ENCODE measurements at places on chromosomes 12 and 14. TPM values are rescaled to one million over a fixed set of nuclear protein-coding genes. Genes with fewer than 3 reads are reported as not detected.
A peak's percentile ranks its signal among the peaks of the same experiment; 100 is the strongest.

DNA sequence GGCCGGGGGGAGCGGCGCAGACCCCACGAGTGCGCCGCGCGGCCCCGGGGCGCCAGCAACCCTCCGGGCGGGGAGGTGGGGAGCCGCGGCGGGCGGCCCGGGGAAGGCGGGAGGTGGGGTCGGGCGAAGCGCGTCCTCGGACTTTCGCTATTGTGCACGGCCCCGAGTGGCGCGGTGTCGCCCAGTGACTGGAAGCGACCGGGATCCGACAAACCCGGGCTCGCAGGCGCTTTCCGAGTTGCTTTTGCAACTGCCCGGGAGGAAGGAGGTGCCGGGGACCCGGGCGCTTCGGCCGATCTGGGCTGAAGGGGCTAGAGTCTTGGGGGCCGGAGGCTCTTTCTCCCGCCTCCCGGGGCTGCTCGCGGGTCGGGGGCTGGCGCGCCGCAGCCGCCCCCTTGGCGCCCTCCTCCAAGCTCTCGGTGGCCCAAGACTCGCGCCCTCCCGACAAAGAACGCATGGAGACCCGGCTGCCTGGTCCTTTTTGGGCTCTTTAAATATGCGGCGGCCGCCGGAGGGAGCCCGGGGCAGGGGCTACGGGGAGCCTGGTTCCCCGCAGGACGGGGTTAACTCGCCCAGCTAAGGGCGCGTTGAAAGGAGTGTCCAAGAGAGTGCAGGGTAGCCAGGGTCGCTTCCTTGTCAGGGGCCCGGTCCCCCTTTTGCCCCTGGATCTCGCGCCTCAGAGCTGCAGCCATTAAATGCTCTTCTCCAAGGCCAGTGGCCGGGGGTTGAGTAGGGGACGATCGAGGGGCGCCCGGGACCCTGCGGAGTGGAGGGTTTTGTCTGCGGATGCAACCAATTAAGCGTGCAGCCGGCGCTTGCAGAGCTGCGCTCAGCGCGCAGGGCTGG is 1.4 kb downstream of the HMGA2 start:
- H3K27ac ChIP-seq, result no peak overlapping the region
- H3K27me3 ChIP-seq, result no peaks in the 10 kb centered on the region

DNA sequence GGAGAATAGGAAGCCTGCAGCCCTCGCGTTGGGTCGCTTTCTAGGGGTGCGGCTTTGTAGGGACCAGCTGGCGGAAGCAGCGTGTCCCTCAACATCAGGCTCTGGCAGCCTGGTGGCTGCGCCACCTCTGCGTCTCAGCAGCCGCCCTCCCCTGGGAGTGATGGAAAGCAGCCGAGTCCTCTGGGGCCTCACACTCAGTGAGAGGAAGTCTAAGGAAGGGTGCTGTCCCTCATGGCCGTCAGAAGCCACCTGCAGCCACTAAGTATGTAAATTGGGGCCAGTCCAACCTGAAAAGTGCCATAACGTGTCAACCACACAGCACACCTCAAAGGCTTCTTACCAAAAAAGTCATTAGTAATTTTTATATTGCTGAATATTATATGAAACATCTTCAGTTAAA is 80.3 kb downstream of the WDR20 start:
- H3K4me3 ChIP-seq, result no peak overlapping the region
- no peaks in the 10 kb centered on the region for H3K27me3 ChIP-seq
- H3K27ac ChIP-seq, result no peak overlapping the region
- no peaks in the 10 kb centered on the region for H3K36me3 ChIP-seq
- H3K4me1 ChIP-seq, result no peaks in the 10 kb centered on the region

DNA sequence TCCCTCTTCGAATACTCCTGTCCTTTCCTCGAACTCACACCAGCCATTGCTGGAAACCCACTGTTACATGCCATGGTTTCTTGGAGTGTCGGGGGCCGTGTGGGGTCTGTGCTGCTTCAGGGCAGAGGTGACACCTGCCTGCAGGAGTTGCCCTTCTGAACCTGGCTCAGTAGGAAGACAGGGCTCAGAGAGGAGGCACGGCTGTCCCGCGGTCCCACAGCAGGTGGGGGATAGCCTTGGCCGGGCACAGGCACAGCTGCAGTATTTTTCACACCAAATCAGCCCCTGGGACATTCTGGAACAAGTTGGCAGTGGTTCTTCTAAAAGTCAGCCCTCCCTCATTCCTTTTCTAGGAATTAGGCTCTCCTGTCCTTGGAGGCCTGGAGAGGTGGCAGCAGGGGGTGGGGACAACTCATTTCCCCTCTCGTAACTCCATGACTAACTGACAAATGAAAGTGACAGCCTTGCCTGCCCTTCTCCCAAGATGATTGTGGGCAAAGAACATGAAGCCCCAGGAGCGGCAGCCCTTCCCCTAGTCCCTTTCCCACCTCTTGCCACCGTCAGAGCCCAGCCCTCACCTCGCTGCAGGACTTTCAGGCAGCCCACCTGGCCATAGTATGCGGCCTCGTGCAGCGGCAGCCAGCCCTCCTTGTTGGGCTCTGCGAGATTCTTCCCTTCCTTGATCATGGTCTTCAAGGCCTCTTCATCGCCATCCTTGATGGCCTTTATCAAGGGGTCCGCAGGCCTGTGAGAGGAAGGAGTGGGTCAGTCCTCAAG is 22.4 kb downstream of the ASB2 start:
- no peaks in the 10 kb centered on the region for H3K27me3 ChIP-seq
- DNase-seq, result no peak
- no peaks in the 10 kb centered on the region for H3K36me3 ChIP-seq
- H3K4me1 ChIP-seq, result no peaks in the 10 kb centered on the region
- no peak overlapping the region for H3K4me3 ChIP-seq

GRCh38 chr14:58637391-58638230 is at the start of gene DACT1:
Gene DACT1, plus strand, starts transcription at chr14:58637962. Its CDS starts 241 bp downstream, at chr14:58638203.
- peak within 1 kb of the TSS; percentile 40 for H3K4me3 ChIP-seq
- H3K36me3 ChIP-seq, result no peaks in the 10 kb centered on the region
- peak; percentile 34 for DNase-seq
- peak within 1 kb of the TSS; percentile 46 for H3K27ac ChIP-seq
- H3K27me3 ChIP-seq, result no peaks in the 10 kb centered on the region
- peaks cover 14% of the 10 kb centered on the region for H3K4me1 ChIP-seq

- H3K27me3 ChIP-seq, result no peaks in the 10 kb centered on the region
- no peak overlapping the region for H3K27ac ChIP-seq
- H3K36me3 ChIP-seq, result peaks cover 51% of the 10 kb centered on the region
- DNase-seq, result no peak
Measured at GRCh38 chr14:81485781-81486180, 47.9 kb downstream of the SEL1L start.

- no peaks in the 10 kb centered on the region for H3K27me3 ChIP-seq
- no peak overlapping the region for H3K4me3 ChIP-seq
- no peak overlapping the region for H3K27ac ChIP-seq
- no peaks in the 10 kb centered on the region for H3K36me3 ChIP-seq
Measured at GRCh38 chr12:84502907-84503787, 409.5 kb downstream of the SLC6A15 start.

DNA sequence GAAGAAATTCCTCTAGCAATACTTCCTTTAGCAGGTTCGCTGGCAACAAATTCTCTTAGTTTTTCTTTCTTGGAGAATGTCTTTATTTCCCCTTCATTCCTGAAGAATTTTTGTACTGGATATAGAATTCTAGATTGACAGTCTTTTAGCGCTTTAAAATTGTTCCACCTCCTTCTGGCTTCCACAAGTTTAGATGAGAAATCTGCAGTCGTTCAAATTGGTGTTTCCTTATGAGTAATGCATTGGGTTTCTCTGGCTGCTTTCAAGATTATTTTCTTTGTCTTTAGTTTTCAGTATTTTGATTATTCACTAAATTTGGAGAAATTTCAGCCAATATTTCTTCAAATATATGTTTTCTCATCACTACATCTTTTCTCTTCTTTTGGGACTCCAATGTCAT is 33.3 kb upstream of the FGF6 start:
- no peaks in the 10 kb centered on the region for H3K27me3 ChIP-seq
- no peaks in the 10 kb centered on the region for H3K4me1 ChIP-seq
- H3K36me3 ChIP-seq, result no peaks in the 10 kb centered on the region
- no peak overlapping the region for H3K27ac ChIP-seq

- DNase-seq, result no peak
- H3K27me3 ChIP-seq, result no peaks in the 10 kb centered on the region
- H3K4me1 ChIP-seq, result no peaks in the 10 kb centered on the region
- no peaks in the 10 kb centered on the region for H3K36me3 ChIP-seq
Measured at GRCh38 chr12:130762319-130762675, 46.2 kb upstream of the RIMBP2 start.

DNA sequence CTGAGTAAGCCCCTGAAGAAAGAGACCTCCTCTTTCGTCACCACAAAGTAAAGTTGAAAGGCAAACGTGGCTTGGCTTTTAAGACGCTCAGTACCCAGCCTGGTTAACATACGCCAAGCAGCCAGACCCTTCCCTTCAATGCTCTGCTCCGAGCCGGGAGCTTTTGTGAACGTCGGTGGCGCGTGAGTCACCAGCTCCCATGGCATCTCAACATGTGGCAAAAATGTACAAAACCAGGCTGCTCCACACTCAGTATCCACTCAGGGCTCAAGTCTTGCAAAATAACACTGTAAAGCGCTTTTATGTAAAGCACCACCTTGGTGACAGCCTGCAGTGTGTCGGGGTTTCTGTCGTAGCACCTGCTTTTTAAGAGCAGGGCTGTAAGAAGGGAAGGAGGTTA is 89.0 kb downstream of the SETD3 start:
- no peak for DNase-seq
- H3K27me3 ChIP-seq, result no peaks in the 10 kb centered on the region
- H3K4me1 ChIP-seq, result no peaks in the 10 kb centered on the region
- H3K36me3 ChIP-seq, result no peaks in the 10 kb centered on the region
- no peak overlapping the region for H3K4me3 ChIP-seq

DNA sequence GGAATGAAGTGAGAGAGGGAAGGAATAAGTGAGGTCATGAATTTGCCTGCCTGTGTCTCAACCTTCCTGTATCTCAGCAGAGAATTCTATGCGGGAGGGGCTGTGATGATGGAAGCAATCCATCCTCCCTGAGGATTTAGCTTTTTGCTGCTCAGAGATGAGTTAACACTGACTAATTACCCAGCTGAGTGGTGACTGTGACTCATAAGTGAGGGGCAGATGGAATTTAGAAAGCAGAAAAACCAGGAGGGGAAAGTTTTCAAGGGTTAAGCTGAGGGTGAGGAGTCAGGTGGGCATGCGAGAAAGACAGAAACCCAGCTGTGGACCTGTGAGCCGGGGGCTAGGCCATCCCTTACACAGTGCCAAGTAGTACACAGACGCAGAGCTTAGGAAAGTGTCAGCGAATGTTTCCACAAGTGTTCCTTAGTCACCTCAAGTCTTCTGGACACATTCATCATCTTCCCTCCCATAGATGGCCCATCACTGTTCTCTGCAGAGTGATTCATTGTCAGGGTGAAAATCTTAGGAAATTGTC is 277.9 kb downstream of the IPO8 start:
- DNase-seq, result no peak
- no peak overlapping the region for H3K4me3 ChIP-seq
- H3K36me3 ChIP-seq, result no peaks in the 10 kb centered on the region
- H3K27me3 ChIP-seq, result no peaks in the 10 kb centered on the region
- no peaks in the 10 kb centered on the region for H3K4me1 ChIP-seq
- H3K27ac ChIP-seq, result no peak overlapping the region

DNA sequence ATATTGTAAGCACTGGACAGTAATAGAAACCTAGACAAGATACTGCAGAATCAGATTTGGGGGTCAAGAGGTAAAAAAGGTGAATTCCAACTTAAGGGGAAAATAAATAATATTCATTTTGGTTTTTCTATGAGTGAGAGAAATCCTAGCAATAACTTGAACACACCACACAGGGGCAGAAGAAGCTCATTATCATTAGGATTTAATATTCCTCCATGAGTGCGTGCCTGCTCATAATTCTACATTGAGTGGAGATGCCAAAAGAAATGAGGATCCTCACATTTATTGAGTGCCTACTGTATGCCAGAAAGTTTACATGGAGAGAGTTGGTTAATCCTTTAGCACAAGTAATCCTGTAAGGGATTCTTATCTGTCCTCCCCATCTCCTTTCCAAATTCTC is 40.5 kb upstream of the C14orf132 start:
- no peak overlapping the region for H3K27ac ChIP-seq
- H3K36me3 ChIP-seq, result no peaks in the 10 kb centered on the region
- peaks cover 10% of the 10 kb centered on the region for H3K27me3 ChIP-seq
- H3K4me3 ChIP-seq, result no peak overlapping the region
- H3K4me1 ChIP-seq, result no peaks in the 10 kb centered on the region

- H3K27me3 ChIP-seq, result no peaks in the 10 kb centered on the region
- no peaks in the 10 kb centered on the region for H3K36me3 ChIP-seq
- DNase-seq, result no peak
Measured at GRCh38 chr12:77816196-77816595, 14.5 kb upstream of the NAV3 start.

- H3K27me3 ChIP-seq, result no peaks in the 10 kb centered on the region
- H3K27ac ChIP-seq, result no peak overlapping the region
- H3K4me1 ChIP-seq, result no peaks in the 10 kb centered on the region
- H3K36me3 ChIP-seq, result no peaks in the 10 kb centered on the region
- H3K4me3 ChIP-seq, result no peak overlapping the region
Measured at GRCh38 chr14:69630360-69630759, 19.0 kb downstream of the SUSD6 start.

DNA sequence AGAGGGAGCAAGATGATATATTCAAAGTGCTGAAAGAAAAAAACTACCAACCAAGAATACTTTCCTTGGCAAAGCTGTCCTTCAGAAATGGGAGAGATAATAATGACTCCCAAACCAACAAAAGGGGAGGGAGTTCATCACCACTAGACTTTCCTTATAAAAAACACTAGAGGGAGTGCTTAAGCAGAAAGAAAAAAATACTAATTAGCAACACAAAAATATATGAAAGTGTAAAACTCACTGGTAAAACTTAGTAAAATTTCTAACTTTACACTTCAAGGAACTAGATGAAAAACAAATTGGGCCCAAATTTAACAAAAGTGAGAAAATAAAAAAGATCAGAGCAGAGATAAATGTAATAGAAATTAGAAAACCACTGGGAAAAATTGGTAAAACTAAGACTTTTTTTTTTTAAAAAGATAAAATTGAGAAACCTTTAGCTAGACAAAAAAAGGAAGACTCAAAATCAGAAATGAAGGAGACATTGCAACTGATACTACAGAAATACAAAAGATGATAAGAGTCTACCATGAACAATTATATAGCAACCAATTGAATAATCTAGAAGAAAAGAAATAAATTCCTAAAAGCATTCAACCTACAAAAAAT is 60.4 kb upstream of the FAR2 start:
- H3K4me3 ChIP-seq, result no peak overlapping the region
- no peaks in the 10 kb centered on the region for H3K36me3 ChIP-seq
- no peak for DNase-seq
- no peak overlapping the region for H3K27ac ChIP-seq
- no peaks in the 10 kb centered on the region for H3K27me3 ChIP-seq
- H3K4me1 ChIP-seq, result no peaks in the 10 kb centered on the region

The RNASE3 gene
- polyA plus RNA-seq, result not detected

The GLS2 gene
- 33.6 TPM for polyA plus RNA-seq

The FIGNL2 gene
- 0.21 TPM for polyA plus RNA-seq

The OTX2 gene
- polyA plus RNA-seq, result not detected

The NTF3 gene
- polyA plus RNA-seq, result 0.46 TPM

The VRTN gene
- 0.05 TPM for polyA plus RNA-seq

Data from pancreas (tissue), 10 donors.